Fibroblast of skin of left quadriceps (primary cell): ENCODE measurements at places on chromosomes 12 and 14.

- DNase-seq = no peak
Measured at GRCh38 chr14:24194186-24194872, 912 bp downstream of the TM9SF1 start.

DNA sequence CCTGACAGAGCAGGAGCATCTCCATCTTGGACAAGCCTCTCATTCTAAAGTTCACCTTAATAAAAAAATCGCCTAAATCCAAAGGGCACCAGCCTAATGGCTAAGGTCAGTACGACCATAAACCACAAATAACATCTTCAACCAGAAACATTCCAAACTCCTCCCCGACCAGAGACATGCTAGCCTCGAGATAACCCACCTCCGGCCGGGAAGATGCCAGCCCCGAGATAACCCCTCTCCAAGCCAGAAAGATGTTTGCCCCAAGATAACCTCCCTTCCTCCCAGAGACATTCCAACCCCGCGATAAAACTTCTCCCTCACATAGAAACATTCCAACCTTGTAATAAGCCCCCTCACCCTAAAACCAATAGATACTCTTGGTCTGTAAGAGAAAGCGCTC is 86.8 kb upstream of the PKP2 start:
- no peak for DNase-seq

- DNase-seq = no peak
Measured at GRCh38 chr12:106343214-106343528, 14.4 kb upstream of the POLR3B start.

DNA sequence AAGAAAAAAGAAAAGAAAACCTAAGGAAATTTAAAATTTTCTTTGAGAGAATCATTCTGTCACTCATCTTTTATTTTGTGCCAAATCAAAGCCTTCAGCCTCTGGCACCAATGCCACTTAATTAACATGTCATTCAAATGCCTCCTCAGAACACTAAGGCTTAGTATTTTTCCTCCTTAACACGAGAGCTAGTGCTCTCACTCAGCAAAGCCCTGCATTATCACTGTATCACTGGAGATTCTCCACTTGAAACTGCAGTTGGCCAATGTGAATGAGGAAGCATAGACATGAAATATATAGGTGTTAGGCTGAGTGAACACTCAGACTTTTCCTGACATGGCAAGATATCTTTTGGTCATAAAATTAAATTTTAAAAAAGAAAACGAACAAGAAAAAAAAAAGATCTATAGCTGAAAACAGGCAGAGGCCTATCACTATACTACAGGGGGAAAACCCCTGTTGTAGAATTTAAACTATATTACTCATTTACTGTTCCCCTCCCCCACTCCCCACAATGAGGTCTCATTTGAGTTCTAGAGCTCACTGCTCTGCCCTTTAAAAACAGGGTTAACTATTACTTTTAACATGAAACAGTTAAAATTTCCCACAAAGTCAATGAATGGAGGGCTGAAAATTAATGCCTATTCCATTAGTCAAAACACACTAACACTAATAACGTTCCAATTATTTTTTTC is 5.1 kb downstream of the MBIP start:
- no peak for DNase-seq

DNA sequence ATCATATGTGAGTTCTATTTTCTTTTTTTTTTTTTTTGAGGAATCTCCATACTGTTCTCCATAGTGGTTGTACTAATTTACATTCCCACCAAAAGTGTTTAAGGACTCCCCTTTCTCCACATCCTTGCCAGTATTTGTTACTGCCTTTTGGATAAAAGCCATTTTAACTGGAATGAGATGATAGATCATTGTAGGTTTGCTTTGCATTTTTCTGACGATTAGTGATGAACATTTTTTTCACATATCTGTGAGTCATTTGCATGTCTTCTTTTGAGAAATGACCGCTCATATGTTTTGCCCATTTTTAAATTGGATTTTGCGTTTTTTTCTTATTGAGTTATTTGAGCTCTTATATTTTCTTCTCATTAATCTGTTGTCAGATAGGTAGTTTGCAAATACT is 394.8 kb downstream of the LRFN5 start:
- DNase-seq = peak; percentile 75

GRCh38 chr14:25904446-25904845 is 693.4 kb downstream of the NOVA1 start:
- DNase-seq = no peak
